ENCODE measurements at places on chromosomes 3 and 15.

DNA sequence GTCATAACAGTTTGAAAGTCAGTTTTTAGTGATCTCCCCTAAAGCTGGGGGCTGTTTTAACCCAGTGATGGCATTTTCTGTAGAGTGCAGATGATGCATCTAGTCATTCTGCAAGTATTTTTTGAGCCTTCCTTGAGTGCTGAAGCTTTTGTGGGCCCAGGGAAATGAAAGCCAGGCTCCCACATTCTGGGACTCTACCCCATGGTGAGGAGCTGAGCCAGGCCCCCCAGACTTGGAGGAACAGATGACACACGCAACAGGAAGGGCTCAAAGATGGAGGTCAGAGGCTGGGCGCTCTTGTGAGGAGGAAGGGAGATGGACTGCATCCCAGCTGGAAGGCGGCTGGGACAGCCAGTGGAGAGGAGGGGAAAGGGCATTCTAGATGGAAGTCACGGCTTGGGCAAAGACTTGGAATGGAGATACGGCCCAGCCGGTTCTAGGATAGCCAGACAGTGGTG is 40.8 kb downstream of the MRAS start:
- DNase-seq, result no peak

GRCh38 chr3:71152039-71152891 is 431.3 kb downstream of the FOXP1 start:
- no peak for DNase-seq

DNA sequence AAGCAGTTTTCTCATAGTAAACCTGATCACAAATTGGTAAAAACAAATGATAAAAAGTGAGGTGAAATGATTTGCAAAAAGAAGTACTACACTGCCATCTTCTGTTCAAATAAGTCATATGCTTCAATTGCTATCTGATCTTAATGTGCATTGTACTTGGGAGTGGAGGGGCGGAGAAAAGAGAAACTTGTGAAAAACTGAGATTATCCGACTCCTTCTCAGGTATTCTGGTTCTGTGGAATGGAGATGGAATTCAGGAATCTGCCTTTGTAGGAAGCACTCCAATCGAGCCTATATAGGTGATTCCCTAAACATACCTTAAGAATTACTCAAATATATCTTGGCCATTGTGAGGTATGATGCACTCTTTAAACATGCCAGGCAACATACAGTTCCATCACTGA is 180.6 kb downstream of the CHL1 start:
- DNase-seq, result peak; percentile 68

GRCh38 chr3:191254098-191254873 is 55.2 kb downstream of the OSTN start:
- no peak for DNase-seq

DNA sequence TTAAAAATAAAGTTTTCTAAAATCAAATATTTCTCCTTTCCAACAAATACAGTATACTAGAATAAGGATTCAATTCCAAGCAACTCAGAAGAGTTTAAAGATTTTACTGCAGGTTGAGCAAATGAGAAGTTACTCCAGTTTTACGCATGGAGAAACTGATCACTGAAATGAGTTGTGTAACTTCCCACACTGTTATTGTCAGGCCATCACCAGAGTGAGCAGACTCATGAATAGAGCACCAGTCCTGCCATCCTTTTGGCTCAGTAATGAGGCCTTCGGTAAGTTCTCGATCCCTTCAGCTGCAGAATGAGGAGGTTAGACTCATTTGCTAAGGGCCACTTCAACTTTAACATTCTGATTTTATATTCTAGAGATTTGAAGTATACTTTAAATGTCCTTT is 48.1 kb downstream of the OSBPL10 start:
- no peak for DNase-seq

DNA sequence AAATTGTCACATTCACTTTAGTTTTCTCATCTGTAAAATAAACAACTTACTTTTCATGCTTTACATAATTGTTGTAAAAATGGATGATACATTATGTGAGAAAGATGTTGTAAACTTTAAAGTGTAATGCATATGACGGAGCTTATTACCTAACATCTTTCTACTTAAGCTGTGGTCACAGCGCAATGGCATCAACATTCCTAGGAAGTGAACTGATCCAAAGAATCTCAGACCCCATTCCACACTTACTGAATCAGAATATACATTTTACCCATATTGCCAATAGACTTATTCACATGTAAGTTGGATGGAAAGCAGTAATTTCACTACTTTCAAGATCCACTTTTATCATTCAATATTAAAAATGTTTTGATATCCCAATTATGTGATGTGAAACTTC is 497.5 kb downstream of the FGF12 start:
- no peak for DNase-seq

DNA sequence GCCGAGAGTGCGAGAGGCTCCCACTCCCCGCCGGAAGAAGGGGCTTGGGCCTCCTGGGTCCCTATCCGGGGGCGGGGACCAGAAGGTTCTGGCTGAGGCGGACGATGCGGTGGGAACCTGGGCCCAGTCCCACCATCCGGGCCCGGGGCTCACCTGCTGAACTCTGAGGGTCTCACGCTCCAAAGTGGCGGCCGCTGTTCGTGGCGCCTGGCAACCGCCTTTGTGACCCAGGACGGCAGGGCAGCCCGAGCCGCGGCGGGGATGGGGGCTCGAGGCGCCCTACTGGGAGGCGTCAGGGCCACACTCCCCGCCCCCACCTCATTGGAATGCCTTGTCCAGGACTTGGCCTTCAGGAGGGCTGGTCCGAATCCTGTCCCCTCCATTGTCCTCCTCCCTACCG is at the start of gene FANCD2OS:
TSS of gene FANCD2OS (minus strand) at position 165 of the 400 bp plus-strand sequence. CDS start 3,481 bp downstream, outside the sequence.
- DNase-seq, result no peak

DNA sequence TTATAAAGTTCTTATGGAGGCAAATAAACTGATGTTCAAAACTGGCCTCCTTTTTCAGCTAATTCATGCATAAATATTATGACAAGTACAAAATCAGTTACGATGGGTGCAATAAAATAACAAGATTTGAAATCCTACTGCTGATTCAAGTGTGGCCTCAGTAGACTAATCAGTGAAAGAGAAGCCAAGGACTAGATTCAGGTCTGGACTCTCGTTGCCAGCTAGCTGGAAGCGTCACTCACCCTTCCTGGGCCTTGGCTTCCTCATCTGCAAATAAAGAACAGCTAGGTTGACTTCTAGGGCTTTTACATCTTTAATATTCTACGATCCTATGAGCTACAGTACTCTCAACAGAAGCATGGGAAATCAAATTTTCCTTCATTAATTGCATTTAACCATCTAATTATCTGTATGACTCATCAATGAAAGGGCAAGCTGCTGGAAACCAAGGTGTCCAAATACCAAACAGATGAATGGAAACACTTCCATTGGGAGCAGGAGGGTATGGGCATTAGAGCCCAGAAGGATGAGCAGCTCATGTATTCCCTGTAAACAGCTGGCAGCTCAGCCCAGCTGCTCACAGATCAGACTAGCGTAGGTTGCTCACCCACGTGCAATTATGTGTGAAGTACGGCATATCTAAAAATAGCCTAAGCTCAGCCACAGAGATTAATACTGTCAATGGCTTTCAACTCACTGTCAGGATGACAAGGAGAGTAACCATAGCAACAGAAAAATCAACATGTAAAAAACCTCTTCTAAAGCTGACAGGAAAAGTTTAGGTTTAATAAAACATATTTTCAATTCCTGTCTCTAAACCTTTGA is 294.8 kb downstream of the PLCL2 start:
- DNase-seq, result peak; percentile 50

DNA sequence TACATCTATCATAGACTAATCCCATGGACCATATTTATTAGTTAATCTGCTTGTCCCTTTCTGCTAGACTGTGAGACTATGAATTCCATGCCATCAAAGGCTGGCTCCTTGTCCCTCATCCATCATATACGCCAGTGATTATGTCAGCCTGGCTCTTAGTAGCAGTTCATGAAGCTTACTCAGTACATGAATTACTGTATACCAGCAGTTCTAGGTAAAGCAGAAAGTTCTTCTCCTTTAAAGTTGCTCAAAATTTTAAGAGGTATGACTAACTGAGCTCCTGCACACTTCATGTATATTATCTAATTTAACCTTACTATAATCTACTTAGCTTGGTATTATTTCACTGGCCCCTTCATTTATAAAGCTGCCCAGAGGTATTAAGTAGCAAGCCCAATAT is 190.9 kb upstream of the TBL1XR1 start:
- no peak for DNase-seq

GRCh38 chr3:194756791-194757325 is 71.2 kb downstream of the FAM43A start:
- no peak for DNase-seq

- DNase-seq, result no peak
These were observed 130.0 kb downstream of the FBN1 start for GRCh38 chr15:48515500-48515899.

DNA sequence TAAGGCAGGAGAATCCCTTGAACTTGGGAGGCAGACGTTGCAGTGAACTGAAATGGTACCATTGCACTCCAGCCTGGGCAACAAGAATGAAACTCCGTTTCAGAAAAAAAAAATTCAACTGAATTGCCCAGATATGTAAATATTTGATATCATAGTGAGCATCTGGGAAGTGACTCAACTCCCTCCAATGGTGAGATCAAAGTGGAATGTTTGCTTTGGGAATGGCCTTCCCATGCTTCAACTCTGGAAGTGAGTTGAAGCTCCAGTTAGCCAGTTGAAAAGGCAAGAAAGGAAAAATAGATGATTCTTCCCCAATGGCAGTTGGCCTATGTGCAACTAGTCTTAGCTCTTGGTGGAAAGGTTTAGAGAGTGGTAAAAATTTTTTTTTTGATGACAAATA is 131.6 kb upstream of the CMC1 start:
- DNase-seq, result no peak

GRCh38 chr15:84112025-84112424 is 123.5 kb upstream of the GOLGA6L4 start:
- DNase-seq, result no peak

DNA sequence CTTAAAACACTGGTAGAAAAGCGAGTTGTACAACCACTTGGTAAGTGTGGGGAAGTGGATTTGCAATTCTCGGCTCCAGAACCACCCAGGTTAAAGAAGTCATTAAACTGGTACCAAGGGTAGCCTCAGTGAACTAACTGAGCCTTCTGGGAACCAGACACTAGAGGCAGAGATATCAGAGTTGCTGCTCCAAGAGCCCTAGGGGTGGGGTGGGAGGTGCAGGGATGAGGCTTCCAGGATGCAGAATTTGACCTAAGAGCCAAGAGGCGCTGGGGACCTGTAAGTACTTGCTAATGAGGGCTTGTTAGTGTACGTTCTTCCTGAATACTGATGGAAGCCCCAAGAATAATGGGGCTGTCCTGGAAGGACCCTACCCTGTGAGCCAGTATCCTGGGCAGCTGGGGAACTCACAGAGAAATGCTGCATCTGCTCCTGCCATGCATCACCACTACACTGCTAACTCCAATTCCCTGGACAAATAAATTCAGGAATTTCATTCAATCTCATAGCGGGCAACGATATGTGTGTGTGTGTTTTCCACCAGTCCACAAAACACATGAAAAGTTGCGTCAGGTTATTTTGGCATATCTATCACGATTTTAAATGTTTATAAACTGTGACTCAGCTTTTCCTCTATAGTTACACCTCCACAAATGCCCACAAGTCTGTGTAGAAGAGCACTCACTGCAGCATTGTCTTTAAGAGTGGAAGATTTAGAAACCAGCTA is 23.8 kb downstream of the STIMATE start:
- no peak for DNase-seq
